ENCODE measurements at places on chromosomes 4 and X. TPM values are rescaled to one million over a fixed set of nuclear protein-coding genes. Genes with fewer than 3 reads are reported as not detected.

DNA sequence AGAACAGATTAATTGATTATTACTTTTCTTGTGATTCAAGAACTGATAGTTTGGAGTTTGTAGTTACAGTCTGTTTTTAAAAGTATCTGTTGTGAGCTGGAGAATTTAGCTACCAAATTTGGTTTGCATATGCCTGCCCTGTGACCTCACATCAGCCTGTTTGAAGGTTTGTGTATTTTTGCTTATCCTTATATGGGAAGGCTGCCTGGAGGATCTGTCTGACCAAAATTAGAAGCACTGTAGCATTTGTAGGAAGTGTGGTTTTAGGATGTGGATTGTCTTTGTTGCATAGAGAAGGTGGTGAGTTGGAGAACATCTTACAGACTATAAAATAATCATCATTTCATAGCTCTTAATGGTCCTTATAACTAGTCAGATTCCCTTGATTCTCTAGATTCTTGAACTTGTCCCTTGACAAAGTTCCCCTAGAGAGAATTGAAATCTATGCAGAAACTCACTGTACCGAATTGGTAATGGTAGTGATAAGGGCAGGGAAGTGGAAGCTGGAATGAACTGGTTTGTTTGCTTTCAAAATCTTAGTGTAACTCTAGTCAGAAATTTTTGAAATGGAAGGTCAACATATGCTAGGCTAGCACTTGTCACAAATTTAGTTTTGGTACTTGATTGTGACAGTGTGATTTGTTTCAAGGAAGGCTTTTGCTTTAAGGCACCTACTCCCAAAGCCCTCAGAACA, 57.3 kb downstream of the SH3BGRL start:
- no peaks in the 10 kb centered on the region for H3K36me3 ChIP-seq
- peak overlapping the region; percentile 52 for H3K27ac ChIP-seq
- H3K4me3 ChIP-seq, result no peak overlapping the region
- H3K27me3 ChIP-seq, result no peaks in the 10 kb centered on the region

Gene NDST3
- total RNA-seq, result 4.7 TPM

Gene KLB
- total RNA-seq, result not detected

Gene HPSE
- total RNA-seq, result 1.0 TPM

- no peaks in the 10 kb centered on the region for H3K4me1 ChIP-seq
- H3K4me3 ChIP-seq, result no peak overlapping the region
- no peaks in the 10 kb centered on the region for H3K36me3 ChIP-seq
Measured at GRCh38 chr4:35511851-35512250, 732.5 kb downstream of the ARAP2 start.

DNA sequence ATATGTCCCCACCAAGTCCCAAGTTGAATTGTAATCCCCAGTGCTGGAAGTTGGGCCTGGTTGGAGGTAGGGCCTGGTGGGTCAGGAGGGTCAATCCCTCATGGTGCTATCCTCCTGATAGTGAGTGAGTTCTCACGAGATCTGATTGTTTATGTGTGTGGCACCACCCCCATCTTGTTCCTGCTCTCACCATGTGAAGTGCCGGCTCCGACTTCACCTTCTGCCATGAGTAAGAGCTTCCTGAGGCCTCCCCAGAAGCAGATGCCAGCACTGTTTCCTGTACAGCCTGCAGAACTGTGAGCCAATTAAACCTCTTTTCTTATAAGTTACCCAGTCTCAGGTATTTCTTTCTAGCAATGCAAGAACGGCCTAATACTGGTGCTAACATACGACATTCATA, 22.7 kb upstream of the TMEM33 start:
- H3K27me3 ChIP-seq, result no peaks in the 10 kb centered on the region
- no peaks in the 10 kb centered on the region for H3K36me3 ChIP-seq
- no peak for DNase-seq
- H3K27ac ChIP-seq, result no peak overlapping the region

Gene LUZP4
- total RNA-seq, result not detected

DNA sequence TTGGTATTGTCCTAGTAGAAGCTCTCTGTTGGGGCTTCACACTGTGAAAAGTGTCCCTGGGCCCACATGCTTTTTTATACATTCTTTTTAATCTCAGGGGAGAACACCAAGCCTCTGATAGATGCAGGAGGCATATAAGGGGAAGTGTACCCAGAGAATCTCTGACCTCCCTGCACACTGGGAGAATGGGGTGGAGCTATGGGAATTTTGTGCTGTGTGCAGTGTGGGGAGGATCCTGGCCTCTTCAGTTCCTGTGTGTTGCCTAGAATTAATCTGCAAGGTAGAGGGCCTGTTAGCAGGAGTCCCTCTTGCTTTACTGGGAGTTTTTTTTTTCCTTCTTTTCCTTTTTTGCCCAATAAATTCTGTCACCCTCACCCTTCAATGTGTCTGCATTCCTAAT, 49.2 kb upstream of the SPIN4 start:
- no peaks in the 10 kb centered on the region for H3K4me1 ChIP-seq
- DNase-seq, result no peak

GRCh38 chr4:77349364-77349763, 192.4 kb downstream of the CCNG2 start:
- no peaks in the 10 kb centered on the region for H3K4me1 ChIP-seq
- peaks cover 35% of the 10 kb centered on the region for H3K27me3 ChIP-seq
- no peak overlapping the region for H3K4me3 ChIP-seq
- H3K36me3 ChIP-seq, result no peaks in the 10 kb centered on the region

- no peak overlapping the region for H3K27ac ChIP-seq
- H3K4me3 ChIP-seq, result no peak overlapping the region
- DNase-seq, result no peak
- H3K4me1 ChIP-seq, result peaks cover 6% of the 10 kb centered on the region
Measured at GRCh38 chr4:61003301-61003700, 196.8 kb upstream of the ADGRL3 start.

GRCh38 chrX:5780821-5781220, 447.8 kb downstream of the NLGN4X start:
- H3K36me3 ChIP-seq, result no peaks in the 10 kb centered on the region
- H3K27me3 ChIP-seq, result no peaks in the 10 kb centered on the region
- no peaks in the 10 kb centered on the region for H3K4me1 ChIP-seq
- no peak overlapping the region for H3K27ac ChIP-seq
- no peak overlapping the region for H3K4me3 ChIP-seq

Gene EDNRA
- total RNA-seq, result 140 TPM

Gene DNAAF6
- total RNA-seq, result not detected

All from mesothelial cell of epicardium (in vitro differentiated cells).